Stomach (tissue), 19 donors: ENCODE measurements at places on chromosomes 2 and 18. TPM values are rescaled to one million over a fixed set of nuclear protein-coding genes. Genes with fewer than 3 reads are reported as not detected.

DNA sequence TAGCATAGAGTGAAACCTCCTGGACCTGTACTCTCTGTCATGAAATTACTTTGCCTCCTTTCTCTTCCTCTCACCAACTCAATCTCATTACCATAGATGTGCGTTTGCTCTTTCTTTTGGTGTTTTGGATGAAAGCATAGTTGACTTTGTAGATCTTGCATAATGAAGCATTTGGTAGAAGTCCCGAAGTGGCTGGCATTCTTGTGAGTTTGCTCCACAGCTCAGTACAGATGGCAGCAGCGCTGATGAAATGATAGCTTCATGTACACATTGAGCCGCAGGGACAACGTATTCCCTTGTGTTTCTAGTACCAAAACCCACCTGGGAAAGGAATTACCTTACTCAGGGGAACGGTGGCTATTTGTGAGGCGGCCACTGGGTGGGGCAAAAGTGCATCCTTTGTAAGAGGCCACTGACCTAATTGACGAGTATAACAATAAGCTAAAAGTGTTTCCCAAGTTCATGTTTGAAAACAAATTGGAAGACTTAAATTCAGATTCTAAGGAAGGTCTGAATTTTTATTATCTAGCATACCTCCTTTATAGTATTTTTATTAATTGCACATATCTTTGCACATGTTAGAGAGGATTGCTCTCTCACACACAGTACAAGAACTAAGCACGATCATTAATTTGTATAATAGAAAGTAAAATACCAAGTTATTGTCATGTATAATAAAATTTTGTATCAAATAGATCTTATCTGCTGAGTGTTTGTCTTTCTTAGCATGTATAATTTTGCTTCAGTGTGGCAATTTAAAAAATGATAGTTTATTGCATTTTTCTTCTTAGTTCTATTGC, 25.4 kb upstream of the CDH7 start:
- no peaks in the 10 kb centered on the region for H3K36me3 ChIP-seq
- H3K4me3 ChIP-seq: no peak overlapping the region
- no peaks in the 10 kb centered on the region for H3K4me1 ChIP-seq
- H3K27ac ChIP-seq: no peak overlapping the region
- H3K27me3 ChIP-seq: no peaks in the 10 kb centered on the region

GRCh38 chr18:63205791-63206252, 113.7 kb downstream of the BCL2 start:
- no peak for DNase-seq
- H3K27ac ChIP-seq: no peak overlapping the region
- no peaks in the 10 kb centered on the region for H3K36me3 ChIP-seq
- no peak overlapping the region for H3K4me3 ChIP-seq

DNA sequence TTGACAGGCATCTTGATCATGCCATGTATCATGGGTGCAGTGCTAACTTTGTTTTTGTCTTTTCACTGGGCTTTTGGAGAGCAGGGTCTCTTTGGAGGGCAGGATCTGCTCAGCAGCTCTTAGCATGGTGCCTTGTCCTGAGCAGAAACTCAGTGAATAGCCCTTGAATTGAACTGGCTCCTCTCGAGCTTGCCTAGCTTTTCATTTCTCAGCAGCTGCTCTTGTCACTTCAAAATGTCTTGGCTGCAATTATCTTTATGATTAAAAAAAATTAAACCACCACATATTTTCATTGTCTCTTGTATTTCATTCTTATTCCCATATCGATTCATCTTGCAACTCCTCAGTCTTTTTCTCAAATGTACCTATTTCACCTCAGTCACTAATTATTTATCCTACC, 50.5 kb downstream of the CCDC85A start:
- H3K27ac ChIP-seq: no peak overlapping the region
- no peak for DNase-seq
- no peaks in the 10 kb centered on the region for H3K4me1 ChIP-seq
- H3K36me3 ChIP-seq: no peaks in the 10 kb centered on the region

GRCh38 chr2:1641523-1641922, 102.8 kb downstream of the PXDN start:
- H3K4me1 ChIP-seq: no peaks in the 10 kb centered on the region
- no peaks in the 10 kb centered on the region for H3K36me3 ChIP-seq
- H3K27me3 ChIP-seq: no peaks in the 10 kb centered on the region
- H3K27ac ChIP-seq: no peak overlapping the region
- DNase-seq: no peak

GRCh38 chr2:20448246-20448976, 1.5 kb downstream of the RHOB start:
- peaks cover 22% of the 10 kb centered on the region for H3K36me3 ChIP-seq
- peak overlapping the region; percentile 92 for H3K27ac ChIP-seq
- peak; percentile 36 for DNase-seq
- peaks cover 32% of the 10 kb centered on the region for H3K4me1 ChIP-seq

- no peaks in the 10 kb centered on the region for H3K36me3 ChIP-seq
- no peaks in the 10 kb centered on the region for H3K27me3 ChIP-seq
- H3K4me1 ChIP-seq: no peaks in the 10 kb centered on the region
- H3K4me3 ChIP-seq: no peak overlapping the region
- H3K27ac ChIP-seq: no peak overlapping the region
Measured at GRCh38 chr2:16700551-16701259, 35.1 kb upstream of the CYRIA start.

GRCh38 chr2:70300771-70301343, 1.0 kb downstream of the FAM136A start:
- peak overlapping the region; percentile 72 for H3K4me3 ChIP-seq
- H3K4me1 ChIP-seq: peaks cover 6% of the 10 kb centered on the region
- DNase-seq: no peak
- peak overlapping the region; percentile 89 for H3K27ac ChIP-seq

DNA sequence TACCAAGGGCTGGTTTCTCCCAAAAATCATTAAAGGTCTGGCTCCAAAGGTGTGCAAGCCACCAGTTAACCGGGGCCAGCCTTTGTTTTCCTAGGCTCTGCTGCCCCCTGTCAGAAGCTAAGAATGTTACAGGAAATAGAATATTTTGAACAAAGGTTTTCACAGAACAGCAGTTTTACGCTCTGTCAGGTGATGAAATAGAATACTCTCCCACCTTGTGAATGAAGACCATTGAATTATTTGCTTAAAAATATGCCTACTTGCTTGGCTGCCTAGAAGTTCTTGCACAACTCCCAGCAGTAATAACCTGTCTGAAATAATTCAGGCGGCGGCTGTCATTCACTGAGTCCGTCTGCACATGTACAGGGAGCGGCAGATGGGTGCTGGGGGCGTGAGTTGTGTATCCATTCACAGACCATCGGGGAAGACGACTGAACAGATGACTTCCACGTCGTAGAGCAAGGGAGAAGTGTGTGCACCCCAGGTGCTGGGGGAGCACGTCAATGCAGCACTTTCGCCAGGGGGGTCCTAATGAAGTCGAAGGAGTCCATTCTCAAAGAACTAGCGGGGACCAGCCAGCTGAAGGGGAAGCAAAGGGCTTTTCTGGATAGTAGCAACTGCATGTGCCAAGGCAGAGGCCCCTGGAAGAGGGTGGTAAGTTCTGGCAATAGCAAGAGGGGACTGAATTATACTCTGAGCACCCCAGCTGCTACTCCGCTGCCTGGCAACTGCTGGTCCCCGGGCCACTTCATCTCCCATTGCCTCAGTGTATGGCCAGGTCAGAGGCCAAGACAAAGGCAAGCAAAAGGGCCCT, 56.1 kb downstream of the SF3B1 start:
- peak; percentile 78 for DNase-seq
- no peak overlapping the region for H3K4me3 ChIP-seq
- H3K36me3 ChIP-seq: no peaks in the 10 kb centered on the region
- no peak overlapping the region for H3K27ac ChIP-seq

DNA sequence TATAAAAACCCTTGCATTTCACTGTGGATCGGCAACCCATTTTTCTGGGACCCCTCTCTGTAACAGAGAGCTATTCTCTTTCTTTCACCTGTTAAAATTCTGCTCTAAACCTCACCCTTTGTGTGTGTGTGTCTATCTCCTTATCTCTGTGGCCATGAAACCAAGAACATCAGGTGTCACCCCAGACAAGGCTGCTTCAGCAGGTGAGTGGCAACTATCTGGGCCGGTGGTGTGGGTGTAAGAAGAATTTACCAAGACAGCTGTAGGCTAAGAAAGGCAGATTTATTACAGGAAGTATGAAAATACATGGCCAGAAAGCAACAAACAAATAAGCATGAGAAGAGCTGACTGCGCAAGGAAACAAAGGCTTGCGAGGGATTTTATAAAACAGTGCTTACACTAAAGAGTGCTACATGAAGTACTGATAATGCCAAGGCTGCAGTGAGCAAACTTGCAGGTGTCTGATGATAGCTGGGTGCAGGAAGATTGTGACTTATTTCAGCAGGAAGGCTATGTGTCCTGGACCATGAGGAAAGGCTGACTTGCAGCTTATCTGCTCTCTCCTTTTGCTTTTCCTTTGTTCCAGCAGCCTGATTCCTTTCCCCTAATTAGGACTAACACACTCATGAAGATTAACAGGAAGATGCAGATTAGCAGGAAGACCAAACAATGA, 421.1 kb downstream of the PTH2R start:
- H3K27ac ChIP-seq: no peak overlapping the region
- no peaks in the 10 kb centered on the region for H3K4me1 ChIP-seq
- no peak for DNase-seq
- H3K36me3 ChIP-seq: no peaks in the 10 kb centered on the region

GRCh38 chr2:25062511-25062917, 20.6 kb downstream of the EFR3B start:
- no peaks in the 10 kb centered on the region for H3K36me3 ChIP-seq
- no peaks in the 10 kb centered on the region for H3K27me3 ChIP-seq

GRCh38 chr2:182144776-182145165, 159.1 kb downstream of the PPP1R1C start:
- no peak overlapping the region for H3K27ac ChIP-seq
- no peaks in the 10 kb centered on the region for H3K27me3 ChIP-seq
- DNase-seq: no peak
- no peak overlapping the region for H3K4me3 ChIP-seq
- no peaks in the 10 kb centered on the region for H3K36me3 ChIP-seq

DNA sequence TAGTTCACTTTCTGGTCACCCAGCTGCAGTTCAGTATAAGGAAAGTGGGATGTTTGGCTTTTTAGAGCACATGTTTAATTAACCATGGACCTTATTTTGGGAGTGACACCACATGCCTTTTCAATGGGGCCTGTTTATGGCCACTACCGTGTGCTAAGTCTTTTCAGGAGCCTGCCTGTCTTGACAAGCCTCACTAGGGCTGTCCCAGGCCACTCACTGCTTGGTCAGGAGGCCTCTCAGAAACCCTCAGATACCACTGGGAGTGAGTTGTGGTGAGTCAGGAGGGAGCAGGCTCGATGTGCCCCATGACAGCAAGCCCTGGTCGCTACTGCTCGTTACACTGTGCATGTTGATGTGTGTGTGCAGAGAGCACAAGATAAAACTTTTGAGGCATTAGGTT, 123.0 kb downstream of the MAP4K4 start:
- H3K4me1 ChIP-seq: peaks cover 52% of the 10 kb centered on the region
- no peak overlapping the region for H3K4me3 ChIP-seq
- H3K27ac ChIP-seq: no peak overlapping the region
- H3K27me3 ChIP-seq: no peaks in the 10 kb centered on the region

DNA sequence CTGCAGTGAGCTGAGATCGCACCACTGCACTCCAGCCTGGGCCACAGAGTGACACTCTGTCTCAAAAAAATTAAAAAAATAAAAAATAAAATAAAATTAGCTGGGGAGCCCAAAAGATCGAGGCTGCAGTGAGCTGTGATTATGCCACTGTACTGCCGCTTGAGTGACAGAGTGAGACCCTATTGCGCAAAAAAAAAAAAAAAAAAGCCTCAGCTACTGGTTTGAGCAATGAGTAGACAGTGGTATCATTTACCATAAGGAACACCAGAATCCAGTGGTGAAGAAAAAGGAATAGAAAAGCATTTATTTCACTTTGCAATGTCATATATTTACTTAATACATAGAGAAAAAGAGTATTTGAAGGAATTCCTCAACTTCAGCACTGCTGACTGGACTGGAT, 3.0 kb downstream of the SAP130 start:
- no peaks in the 10 kb centered on the region for H3K36me3 ChIP-seq
- H3K27me3 ChIP-seq: no peaks in the 10 kb centered on the region
- H3K4me3 ChIP-seq: no peak overlapping the region

Gene GKN1
- total RNA-seq: 1.7 TPM

Gene KCNF1
- not detected for total RNA-seq

Gene CNDP1
- total RNA-seq: not detected

Gene MEP1B
- total RNA-seq: not detected

Gene GMCL1
- total RNA-seq: 23.1 TPM

Gene TOGARAM2
- 0.43 TPM for total RNA-seq

Gene LRRC30
- total RNA-seq: not detected
